ENCODE measurements at places on chromosomes 3 and 15.

DNA sequence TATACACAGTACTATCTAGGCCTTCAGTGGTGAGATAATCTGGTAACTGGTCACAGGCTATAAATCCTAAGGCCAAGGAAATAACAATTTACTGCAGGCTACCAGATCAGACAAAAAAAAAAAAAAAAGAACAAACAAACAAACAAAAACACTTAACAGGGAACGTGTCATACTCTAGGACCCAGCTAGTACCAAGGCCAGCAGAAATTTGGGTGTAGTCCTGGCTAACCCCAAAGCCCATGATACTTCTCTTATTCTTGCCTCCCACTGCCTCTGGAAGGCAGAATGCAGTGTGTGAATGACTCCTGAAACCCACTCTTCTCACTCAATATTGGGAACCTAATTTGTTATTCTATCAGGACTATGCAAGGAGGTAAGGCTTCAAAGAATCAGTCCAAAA lies 53.7 kb upstream of the ST3GAL6 start:
- DNase-seq, result no peak

DNA sequence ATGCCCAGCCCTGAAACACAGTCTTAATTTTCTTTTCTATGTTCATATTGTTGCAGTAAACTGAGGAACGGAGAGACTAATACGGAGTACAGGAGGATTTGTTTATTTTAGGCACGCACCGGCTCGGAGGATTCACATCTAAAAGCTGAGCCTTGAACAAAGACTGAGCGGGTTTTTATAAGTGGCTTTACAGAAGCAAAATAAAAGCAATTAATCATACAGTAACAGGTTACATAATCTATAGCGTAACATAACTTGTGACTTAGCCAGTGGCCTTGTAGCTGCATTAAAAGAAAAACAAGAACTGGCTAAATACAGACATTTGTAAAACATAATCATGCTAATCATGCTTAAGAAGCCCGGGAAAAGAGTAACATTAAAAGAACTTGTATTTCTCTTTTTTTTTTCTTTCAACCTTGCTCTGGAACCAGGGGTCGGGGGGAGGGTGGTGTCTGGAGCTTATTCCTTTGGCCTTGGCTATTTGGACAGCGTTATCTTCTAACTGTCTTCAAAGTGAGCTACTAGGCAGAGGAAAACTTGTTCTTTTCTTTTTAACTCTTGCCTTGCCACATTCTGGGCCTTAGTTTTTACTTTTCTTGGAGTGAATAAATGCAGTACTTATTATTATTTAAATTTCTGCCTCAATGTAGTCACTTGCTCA lies 17.5 kb downstream of the NUSAP1 start:
- DNase-seq, result no peak

- DNase-seq, result no peak
Measured at GRCh38 chr3:116423945-116424344, 21.3 kb downstream of the LSAMP start.

GRCh38 chr3:44506961-44507360 lies 29.5 kb upstream of the ZNF445 start:
- no peak for DNase-seq

- no peak for DNase-seq
Measured at GRCh38 chr15:42375252-42375651, 16.0 kb downstream of the CAPN3 start.

GRCh38 chr15:99076109-99076508 lies 28.8 kb upstream of the SYNM start:
- DNase-seq, result no peak

- no peak for DNase-seq
Measured at GRCh38 chr3:62774221-62774620, 101.0 kb downstream of the CADPS start.

GRCh38 chr3:141368062-141368924 lies at the start of gene ZBTB38:
Gene ZBTB38 (plus strand): TSS chr3:141368504. CDS start chr3:141442389, 73,885 bp downstream.
- DNase-seq, result peak; percentile 95

DNA sequence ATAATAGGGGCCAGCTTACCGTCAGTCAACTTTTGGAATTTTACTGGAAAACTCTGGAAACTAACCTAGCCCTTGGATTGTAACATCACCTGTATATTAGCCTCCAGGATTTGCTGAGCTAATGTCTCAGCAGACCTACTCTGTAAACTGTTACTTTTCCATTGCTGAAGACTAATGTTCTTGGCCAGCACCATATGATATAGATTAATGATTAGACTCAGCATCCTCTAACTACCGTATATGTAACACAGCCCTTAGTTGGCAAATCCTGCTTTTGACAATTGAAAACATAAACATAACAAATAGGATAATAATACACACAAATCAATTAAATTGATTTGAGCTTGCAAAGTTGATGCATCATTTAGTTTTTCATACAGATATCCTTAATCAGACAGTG lies 26.6 kb upstream of the GBE1 start:
- no peak for DNase-seq

DNA sequence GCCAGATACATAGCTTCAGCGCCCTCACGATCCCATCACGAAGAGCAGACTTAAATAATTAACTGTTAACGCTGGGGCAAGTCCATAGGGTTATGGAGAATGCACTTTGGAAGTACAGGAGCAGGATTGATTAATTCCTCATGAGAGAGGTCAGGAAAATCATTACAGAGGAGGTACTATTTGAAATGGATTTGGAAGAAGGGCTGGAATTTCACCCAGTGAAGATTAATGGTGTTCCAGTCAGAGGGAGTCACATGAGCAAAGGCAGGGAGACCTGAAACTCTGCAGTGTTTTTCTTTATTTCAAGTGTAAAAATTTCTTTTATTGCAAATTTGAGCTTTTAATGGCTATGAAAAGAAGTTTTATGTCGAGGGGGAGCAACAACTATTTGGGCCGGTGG lies 329.8 kb upstream of the GRM7 start:
- DNase-seq, result no peak

DNA sequence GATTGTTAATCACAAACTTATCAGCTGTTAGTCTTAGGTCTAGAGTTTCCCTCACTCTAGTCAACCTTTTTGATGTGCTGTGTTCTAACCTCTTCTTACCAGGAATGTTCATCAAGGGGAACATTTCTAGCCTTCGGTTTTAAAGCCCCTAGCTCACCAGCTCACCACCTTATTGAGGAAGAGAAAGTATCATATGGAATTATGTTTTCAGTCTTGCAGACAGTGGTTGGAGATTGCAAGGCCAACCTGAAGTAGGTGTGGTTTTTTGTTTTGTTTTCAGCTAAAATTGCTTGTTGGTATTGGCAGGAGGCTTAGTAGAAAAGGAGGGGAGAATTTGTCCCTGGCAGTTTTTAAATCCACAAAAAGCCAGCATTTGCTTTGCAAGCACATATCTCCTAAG lies 48.4 kb upstream of the CCDC80 start:
- DNase-seq, result no peak

DNA sequence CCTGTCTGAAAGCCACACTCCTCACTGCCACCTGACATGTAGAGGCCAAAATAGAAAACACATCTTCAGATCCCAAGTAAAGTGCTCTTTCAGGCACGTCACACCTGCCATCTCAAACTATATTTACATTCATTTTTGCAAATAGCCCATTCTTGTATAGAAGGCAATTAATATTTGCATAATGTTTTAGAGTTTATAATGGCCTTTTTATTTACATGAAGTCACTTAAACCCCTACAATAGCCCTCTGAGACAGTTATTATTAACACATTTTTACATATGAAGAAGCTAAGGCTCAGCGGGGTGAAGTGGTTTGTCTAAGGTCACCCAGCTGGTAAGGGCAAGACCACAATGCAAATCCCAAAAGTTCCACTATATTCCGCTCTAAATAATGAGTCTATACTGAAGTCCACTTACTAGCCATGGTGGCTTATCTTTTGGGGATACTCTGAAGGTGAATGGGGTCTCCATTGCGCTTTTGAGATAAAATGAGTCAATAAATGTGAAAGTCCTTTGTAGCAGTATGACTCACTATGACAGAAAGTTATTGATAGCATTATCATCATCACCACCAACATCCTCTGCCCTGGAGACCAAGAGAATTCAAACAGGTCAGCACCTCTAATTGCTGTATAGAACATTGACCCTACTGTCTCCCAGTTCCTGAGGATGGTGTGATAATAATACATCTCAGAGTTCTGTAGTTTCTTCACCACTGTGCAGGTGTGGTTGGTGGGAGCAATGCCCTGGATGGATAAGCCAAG lies 155.9 kb upstream of the BCL6 start:
- no peak for DNase-seq

GRCh38 chr3:192212335-192212734 lies 515.0 kb downstream of the FGF12 start:
- DNase-seq, result no peak

DNA sequence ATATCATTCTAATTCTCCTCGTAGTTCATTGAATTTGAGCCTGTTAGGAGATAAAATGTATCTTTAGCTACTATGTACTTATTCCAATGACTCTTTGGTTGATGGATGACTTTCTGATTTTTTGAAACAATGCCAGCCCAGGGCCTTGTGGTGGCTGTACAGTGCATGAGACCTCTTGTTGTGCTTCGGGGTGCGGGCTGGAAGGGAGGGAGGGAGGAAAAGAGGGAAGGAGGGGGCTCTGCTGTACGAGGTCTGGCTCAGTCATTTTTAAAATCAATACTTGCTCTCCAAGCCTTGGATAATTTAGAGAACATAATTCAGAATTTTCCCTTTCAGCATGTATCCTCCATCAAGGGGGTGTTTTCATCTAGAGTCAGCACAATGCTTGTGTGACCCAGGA lies 399.7 kb upstream of the ONECUT1 start:
- DNase-seq, result no peak

GRCh38 chr3:8445861-8446260 lies 55.8 kb upstream of the LMCD1 start:
- peak; percentile 85 for DNase-seq

- no peak for DNase-seq
Measured at GRCh38 chr15:23866832-23867231, 179.7 kb upstream of the NDN start.

GRCh38 chr3:42032693-42033349 lies 58.3 kb upstream of the TRAK1 start:
- DNase-seq, result peak; percentile 95

- no peak for DNase-seq
Measured at GRCh38 chr3:37346227-37347005, 172.0 kb upstream of the LRRFIP2 start.

- no peak for DNase-seq
Measured at GRCh38 chr3:71008350-71008935, 575.1 kb downstream of the FOXP1 start.

GRCh38 chr3:125587039-125587648 lies 8.2 kb downstream of the OSBPL11 start:
- DNase-seq, result no peak

DNA sequence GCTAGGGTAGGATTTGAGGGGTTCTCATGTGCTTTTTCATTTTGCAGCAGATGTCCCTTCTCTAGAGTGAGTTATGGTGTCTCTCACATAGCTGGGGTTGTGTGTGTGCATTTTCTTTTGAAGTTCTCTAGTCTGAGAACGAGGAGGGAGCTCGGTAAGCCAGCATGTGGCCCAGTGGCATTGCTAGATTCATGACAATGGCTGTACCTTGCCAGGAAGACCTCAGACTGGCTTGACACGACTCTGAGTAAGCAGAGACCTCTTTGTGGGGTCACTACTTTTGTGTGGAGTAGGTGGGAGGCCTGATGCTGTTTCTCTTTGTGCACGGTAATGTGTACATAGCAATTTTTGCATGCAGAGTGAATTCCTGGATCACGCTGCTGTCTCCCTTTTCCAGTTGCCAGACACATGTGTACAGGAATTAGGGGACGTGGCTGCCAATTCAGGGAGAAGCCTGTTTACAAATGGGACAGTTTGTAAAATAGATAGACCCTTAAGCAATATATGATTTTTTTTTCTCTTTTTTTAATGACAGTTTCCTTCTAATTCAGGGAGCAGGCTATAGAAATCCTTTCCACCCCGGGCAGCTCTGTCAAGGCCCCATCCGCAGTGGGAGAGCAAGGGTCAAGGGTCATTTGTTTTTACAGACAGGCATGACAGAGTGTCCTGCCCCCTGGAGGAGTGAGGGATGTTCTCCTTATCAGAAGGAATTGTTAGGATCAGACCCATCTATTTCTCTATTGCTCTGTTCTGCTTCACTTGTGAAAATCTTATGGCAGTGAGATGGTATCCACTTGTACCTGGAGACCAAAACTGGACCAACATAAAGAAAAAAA lies 4.6 kb downstream of the CACNA1D start:
- no peak for DNase-seq

- no peak for DNase-seq
Measured at GRCh38 chr15:65833501-65834205, 35.6 kb upstream of the RAB11A start.

DNA sequence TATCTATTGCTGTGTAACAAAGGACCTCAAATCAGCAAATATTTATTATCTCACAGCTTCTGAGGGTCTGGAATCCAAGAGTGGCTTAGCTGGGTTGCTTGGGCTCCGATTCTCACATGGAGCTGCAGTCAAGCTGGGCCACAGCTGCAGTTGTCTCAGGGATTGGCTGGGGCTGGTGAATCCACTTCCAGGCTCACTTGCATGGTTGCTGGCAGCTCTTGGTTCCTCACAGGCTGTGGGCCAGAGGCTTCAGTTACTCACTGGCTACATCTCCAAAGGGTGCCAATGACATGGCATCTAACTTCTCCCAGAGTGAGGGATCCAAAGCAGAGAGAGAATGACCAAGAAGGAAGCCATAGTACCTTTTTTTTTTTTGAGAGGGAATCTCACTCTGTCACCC lies 13.9 kb upstream of the SYNM start:
- DNase-seq, result no peak

- DNase-seq, result no peak
Measured at GRCh38 chr3:33537133-33537532, 96.9 kb upstream of the UBP1 start.

DNA sequence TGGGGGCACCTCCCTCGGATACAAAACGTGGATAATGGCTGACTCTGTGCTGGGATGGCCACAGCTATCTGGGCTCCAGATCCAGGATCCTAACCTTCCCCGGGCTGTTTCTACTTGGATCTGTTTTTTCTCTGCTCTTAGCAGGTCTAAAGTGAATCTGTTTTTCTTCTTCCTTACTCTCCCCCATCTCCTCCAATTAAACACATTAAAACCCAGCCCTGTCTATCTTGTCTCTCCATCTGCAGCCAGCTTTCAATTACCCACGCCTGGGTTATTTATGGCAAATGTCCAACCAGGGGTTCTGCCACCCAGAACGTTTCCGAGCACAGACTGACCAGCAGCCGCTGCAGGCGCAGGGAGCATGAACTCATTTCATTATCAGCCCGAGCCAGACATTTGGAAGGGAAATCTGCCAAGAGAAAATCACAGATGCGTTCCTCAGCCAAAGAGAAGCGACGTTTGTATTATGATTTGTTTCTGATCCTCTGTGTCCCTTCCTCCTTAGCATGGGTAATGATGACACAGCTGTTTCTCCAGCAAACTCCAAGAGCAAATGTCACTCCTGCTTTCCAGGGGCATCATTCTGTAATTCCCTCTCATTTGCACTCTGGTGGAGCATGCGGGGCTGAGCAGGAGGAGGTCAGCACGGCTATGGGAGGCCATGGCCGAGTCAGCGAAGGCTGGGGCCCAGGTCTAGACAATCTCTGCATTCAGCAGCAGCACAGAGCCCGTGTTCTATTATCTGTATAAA lies 42.0 kb downstream of the UMPS start:
- DNase-seq, result peak; percentile 75
